ENCODE measurements at places on chromosomes 6 and 20.

GRCh38 chr20:3560578-3560977 is 89.8 kb downstream of the ATRN start:
- DNase-seq, result no peak

GRCh38 chr6:138410972-138411880 is 7.2 kb downstream of the HEBP2 start:
- no peak for DNase-seq

DNA sequence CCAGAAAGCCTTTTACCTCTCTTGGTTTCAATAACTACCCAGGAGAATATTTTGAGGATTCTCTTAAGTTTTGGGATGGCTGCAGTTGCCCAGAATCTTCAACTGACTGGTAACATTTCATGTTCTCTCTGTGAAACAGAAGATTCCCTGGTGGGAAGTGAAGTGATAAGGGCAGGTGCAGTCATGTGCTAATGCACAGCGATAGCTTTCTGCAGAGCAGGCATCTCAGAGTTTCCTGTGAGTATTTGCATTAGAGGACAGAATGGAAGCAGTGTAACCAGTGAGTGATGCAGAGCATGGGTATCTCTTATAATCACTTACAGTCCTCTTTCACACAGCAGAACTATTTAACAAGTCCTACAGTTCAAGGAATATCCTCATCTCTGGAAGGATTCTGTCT is 76.1 kb downstream of the HCRTR2 start:
- DNase-seq, result no peak

DNA sequence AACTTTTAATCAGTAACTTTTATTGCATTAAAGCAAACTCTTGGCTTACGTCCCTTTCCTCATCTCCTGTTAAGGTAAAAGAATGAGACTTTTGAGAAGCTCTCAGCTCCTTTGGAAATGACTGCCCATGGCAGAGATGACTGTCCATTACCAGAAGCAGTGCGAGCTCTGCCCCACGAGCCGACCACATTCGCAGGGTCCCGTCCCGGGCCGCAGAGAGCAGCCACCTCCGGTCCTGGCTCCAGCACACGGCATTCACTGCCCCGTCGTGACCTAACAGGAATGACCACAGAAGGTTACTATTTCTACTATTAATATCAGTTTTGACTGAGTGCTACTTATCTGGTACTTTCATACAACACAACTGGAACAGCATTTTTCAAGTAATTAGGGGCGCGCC is 63.4 kb downstream of the WDR27 start:
- DNase-seq, result no peak

- no peak for DNase-seq
Measured at GRCh38 chr20:37922016-37922415, 19.1 kb downstream of the VSTM2L start.

DNA sequence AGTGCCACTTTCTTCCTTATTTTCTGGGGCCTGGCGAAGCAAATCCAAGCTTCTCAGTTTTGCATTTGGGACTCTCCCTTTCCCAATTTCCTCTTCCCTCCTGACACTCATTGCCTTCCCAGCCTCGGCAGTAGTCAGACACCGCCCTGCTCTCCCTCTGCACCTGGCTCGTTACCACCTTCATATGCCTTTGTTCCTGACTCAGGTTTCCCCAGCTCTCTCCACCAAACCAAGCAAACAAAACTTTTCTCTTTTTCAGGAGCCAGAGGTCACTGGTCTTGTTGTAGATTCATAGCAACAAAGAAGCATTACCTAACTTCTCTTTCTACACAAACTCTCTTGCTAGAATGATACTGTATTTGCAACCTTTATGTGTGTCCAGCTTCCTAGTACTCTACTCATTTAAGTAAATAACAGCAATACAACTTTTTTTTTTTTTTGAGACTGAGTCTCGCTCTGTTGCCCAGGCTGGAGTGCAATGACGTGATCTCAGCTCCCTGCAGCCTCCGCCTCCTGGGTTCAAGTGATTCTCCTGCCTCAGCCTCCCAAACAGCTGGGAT is 9.0 kb upstream of the ZC3H12D start:
- no peak for DNase-seq

DNA sequence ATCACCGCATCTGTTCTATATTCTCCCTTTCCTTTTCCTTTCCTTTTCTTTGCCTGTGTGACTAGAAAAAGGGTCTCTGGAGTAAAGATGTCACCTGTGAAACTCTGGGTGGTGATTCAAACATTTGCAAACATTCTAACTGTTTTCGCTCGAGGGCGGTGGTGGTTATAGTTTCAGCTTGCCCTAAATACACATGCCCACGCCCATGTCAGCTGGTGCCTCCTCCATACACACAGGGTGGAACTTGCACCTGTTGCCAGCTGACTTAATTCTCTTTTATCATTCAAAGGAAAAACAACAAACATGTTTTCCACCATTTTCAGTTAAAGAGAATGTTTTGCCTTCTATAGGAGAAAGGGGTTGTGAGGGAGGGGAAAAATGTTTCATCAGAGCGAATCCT is 381.9 kb upstream of the ARID1B start:
- DNase-seq, result peak; percentile 13

GRCh38 chr6:41626917-41627316 is 11.4 kb upstream of the MDFI start:
- DNase-seq, result no peak

- peak; percentile 45 for DNase-seq
Measured at GRCh38 chr6:52285177-52286068, 881 bp upstream of the MCM3 start.

DNA sequence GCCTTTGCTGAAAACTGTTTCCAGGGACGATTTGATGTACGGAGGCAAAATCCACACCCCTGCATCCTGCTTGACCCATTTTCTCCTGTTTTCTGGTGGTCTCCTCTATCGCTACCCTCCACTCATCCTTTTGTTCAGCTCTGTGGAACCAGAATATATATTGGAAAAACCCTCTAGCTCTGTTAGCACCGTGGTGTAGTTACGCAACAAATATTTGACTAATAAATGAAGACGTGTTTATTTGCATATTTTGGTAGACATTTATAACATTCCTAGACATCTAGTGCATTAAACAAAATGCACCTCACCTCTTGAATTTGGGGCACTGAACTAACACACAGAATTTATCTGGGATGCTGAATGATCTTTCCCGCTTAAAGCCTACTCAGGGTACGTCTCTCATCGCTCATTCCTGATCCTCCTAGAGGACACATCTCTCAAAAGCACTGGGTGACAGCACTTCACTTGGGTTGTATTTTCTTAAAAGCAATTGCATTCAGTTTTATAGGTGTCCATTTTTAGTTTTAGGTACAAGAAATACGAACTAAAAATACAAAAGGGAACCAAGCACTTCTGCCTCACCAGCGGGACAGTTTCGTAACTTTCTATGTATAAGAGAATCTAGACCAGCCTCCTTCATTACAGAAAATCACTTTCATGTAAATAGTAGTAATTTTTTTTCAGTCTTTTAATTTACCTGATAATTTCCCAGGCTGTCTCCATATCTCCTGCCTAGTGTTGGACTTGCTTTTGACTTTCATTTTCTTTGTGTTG is 59.2 kb downstream of the SNRNP48 start:
- no peak for DNase-seq

GRCh38 chr6:3390698-3391097 is 66.2 kb downstream of the SLC22A23 start:
- peak; percentile 52 for DNase-seq

DNA sequence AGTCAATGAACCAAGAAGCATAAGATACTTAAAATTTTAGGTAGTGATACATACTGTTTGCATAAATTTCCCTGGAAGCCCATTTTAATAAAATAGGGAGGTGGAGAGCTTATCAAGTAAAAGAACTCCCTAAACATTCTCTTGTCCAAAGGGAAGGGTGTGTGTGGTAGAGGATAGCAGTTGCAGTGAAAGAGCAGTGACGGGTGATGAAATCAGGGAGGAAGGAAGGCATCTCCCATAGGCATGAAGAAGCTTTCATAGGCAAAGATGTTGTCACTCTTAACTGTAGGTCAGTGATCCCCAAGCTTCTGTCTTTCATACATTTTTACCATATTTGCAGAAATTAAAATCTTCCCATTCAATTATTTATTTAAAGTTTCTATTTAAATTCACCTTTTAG is 60.0 kb upstream of the ZNF831 start:
- no peak for DNase-seq

Measured in Ammon's horn (tissue), 1 donor.